ENCODE measurements at places on chromosomes 11 and 22.

DNA sequence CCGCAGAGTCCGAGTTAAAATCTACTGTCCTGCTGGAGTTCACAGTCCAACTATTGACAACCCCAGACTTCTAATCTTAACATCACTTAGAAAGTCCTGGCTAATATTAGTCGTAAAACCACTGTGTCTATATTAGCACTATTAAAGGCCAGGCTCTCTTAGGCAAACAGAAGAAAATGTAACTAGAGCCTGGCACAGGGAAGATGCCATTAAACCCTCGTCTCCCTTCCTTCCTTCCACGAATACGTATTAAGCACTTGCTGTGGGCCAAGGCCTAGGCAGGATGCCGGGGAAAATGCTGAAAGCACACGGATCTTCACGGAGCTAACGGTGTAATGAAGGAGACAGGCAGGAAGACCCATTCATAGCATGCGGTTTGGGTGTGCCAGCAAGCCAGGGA lies 81.5 kb upstream of the LMO1 start:
- DNase-seq = no peak

DNA sequence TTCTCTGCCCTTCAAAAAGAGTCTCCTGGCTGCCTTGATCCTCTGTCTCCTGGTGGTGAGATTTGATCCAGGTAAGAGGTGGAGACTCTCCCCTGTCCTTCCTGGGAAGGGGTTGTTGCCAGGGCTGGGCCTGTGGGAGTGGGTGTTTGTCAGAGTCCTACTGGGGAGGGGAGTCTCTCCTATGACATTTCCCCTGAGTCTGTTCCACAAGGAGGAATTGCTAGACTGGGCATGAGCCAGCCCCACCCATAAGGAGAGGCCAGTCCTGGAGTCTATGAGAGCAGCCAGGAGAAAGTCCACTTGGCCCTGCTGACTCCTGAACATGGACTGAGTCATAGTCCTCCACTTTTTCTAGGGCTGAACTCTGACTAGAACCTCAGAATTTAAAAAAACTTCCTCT lies 7.4 kb downstream of the PEX26 start:
- DNase-seq = no peak

DNA sequence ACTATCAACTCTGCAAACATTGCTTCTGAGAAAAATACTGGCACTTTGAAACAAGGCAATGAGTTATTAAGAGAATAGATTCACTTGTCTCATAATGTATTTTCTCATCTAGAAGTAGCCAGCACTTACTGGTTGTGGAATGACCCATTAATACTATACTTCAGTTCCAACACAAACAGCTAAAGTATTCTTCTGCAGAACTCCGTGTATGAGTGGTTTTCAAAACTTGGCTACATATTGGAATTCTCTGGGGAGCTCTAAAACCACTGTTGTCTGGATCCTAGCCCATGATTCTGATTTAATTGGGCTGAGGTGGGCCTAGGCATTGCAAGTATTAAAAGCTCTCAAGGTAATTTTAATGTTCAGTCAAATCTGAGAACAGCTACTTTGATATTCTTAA lies 1416.4 kb upstream of the RAG2 start:
- no peak for DNase-seq

DNA sequence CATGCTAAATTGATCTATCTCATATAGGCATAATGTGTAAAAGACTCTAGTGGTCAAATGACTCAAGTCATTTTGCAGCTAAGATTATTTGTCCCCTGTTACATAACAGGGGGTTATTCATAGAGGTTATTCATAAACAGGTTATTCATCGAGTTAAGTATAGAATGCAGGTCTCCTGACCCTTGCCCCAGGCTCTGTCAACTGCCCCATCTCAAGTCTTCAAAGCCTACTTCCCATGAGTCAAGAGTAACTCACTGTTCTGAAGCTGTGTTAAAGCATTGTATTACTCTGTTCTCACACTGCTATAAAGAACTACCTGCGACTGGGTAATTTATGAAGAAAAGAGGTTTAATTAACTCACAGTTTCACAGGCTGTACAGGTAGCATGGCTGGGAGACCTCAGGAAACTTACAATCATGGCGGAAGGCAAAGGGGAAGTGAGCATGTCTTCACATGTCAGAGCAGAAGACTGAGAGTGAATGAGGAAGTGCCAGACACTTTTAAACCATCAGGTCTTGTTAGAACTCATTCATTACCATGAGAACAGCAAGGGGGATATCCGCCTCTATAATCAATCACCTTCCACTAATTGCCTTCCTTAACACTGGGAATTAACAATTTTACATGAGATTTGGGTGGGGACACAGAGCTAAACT lies 226.2 kb upstream of the BLID start:
- DNase-seq = no peak

GRCh38 chr11:70210530-70210929 lies 7.4 kb downstream of the FADD start:
- DNase-seq = no peak

GRCh38 chr11:134276396-134277182 lies 410 bp downstream of the GLB1L3 start:
- no peak for DNase-seq

DNA sequence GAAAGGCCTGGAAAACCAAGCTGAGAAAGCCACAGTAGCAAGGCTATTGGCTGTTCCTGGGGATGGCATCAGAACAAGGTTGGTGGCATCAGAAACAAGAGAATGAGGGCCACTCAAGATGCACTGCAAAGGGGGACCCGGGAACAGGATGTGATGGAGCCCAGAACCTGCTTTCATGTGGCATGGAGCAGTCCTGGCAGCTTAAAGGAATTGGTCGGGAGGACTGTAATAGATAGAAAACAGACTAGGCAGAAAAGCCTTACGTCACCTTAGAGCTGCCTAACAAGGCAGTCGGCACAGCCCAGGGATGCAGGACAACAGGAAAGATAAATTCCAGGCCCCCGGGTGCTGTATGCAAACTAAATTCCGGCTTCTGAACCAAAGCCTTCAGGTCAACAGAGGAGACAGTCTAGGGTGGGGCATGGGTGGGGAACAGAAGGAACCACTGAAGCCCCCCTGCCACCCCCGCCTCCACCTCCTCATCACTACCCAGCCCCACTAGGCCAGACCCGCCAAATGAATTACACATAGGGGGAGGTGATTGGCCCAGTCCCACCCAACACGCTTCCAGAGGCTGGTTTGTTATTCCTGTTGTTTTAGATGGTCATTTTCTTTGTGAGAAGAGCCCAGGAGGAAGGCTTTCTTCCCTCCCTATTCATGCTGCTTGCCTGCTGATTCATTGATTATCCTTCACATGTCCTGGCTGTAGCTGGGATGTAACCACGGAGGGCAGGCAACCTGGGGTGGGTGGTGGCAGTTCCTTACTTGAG lies 25.7 kb upstream of the LRRC55 start:
- DNase-seq = no peak

DNA sequence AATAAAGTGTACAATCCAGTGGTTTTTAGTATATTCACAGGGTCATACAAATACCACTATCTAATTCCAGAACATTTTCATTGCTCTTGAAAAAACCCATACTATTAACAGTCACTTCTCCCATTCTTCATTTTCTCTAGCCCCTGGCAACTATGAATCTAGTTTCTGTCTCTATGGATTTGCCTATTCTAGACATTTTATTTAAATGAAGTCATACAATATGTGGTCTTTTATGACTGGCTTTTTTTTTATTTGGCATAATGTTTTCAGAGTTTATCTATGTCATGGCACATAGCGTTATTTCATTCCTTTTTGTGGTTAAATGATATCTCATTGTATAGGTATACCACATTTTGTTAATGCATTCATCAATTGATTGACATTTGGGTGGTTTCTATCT lies 59.4 kb downstream of the KDM2A start:
- no peak for DNase-seq

- DNase-seq = no peak
These were observed 6.4 kb upstream of the IFITM3 start for GRCh38 chr11:326842-327580.
